ENCODE measurements at places on chromosomes 7 and 10.

DNA sequence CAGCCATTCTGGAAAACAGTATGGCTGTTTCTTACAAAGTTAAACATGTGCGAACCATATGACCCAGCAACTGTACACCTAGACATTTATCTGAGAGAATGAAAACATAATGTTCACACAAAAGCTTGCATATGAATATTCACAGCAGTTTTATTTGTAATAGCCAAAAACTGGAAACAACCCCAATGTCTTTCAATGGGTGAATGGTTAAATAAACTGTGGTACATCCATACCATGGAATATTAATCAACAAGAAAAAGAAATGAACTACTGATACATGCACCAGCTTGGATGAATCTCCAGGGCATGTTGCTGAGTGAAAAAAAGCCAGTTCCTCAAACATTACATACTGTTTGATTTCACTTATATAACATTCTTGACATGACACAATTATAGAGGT is 37.3 kb downstream of the LEP start:
- DNase-seq, result no peak

- no peak for DNase-seq
These were observed 280.1 kb downstream of the TNS3 start for GRCh38 chr7:47301657-47302295.

GRCh38 chr7:90836937-90837336 is 240.8 kb downstream of the CDK14 start:
- DNase-seq, result no peak

DNA sequence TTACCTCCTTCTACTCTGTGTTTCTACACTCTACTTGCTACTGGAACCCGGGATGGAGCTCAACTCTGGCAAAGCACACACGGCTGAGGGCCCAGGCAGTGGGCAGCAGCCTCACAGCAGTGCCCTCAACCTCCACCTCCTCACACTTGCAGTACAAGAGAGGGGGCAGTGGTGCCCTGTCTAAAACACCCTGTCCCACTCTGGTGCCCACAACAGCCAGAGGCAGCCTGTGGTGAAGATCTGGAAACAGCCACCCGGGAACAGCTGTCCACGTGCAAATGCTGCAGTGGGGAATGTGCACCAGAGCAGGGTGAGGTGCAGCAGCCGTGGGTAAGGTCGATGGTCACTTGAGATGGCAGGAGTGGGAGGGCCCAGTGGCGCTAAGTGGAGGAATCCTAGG is 13.7 kb downstream of the MAT1A start:
- no peak for DNase-seq

DNA sequence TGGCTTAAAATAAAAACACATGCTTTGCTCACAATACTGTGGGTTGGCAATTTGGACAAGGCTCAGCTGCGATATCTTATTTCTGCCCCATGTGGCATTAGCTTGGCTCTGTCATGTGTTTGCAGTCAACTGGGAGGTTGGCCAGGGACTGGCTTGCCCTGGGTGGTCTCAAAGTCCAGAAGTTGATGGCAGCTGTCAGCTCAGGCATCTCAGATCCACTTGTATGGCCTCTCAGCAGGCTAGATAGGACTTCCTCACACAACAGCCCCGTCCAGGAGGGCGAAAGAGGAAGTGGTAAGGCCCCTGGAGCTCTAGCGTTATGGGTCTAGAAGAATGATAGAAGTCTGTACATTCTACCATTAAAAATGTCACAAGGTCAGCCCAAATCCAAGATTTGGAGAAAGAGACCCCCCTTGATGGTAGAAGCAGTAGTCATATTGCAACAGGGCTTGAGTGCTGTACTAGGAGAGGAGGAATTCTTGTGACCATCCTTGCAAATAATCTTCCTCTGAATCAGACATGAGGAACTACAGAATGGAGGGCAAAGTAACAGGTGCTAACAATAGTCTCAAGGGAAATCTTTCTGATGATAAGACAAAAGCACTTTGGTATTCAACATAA is 166.2 kb downstream of the FAM107B start:
- DNase-seq, result peak; percentile 21

GRCh38 chr10:95391581-95392216 is 100.9 kb upstream of the PDLIM1 start:
- DNase-seq, result no peak

GRCh38 chr7:128951296-128951695 is 13.6 kb downstream of the IRF5 start:
- DNase-seq, result no peak

DNA sequence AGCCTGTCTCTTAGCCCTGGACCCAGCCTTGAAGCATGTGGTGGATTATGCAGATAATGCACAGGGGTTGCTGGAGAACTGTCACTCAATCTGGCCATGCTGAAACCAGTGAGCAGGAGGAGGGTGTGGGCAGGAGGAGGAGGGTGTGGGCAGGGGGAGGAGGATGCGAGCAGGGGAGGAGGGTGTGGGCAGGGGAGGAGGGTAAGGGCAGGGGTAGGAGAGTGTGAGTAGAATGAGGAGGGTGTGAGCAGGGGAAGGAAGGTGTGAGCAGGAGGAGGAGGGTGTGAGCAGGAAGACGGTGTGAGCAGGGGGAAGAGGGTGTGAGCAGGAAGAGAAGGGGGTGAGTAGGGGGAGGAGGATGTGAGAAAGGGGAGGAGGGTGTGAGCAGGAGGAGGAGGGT is 18.8 kb downstream of the CAMK2B start:
- DNase-seq, result no peak

DNA sequence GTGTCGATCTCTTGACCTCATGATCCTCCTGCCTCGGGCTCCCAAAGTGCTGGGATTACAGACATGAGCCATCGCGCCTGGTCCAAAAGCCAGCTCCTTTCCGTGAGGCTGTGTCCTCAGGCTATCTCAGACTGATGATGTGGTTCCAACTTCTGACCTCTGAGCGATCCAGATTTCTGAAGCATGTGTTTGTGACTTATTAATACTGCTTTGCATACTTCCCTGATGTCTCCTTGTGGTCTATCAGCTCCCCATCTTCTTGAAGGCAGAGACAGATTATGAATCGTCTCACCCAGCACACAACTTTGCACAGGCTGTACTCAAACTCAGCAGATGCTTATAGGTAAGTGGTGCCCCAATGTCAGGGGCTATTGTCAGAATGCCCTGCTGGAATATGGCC is 2.0 kb upstream of the PLPP4 start:
- DNase-seq, result no peak

DNA sequence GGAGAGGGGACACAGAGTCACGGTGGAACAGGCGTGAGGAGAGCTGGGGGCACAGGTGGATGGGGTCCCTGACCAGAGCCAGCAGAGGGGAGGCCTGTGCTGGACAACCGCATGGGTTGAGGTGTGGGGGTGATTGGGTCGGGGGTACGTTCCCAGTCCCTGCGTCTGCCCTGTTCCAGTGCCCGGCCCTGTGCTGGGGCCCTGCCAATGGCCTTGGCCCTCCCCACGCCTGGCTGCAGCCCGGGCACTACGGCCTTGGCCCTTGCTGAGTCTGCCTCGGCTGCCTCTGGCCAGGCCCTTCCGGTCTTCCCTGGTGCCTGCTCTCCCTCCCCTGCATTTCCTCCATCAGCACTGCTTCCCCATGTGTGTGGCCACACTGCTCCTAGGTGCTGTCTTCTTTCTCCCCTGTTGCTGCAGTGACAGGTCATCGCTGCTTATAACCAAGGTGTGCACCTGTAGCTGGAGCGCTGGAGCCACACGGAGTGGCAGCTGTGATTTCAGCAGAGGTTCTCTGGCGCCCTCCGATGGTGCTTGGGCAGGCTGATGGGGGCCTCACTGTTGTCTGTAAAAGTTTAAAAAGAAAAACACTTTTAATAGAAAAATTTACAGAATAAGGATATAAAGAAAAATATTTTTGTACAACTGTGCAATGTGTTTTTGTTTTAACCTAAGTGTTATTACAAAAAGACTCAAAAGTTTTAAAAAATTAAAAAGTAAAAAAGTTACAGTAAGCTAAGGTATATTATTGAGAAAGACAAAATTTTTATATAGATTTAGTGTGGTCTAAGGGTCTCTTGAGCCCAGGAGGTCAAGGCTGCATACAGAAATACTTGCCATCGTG is 45.2 kb upstream of the BHLHA15 start:
- peak; percentile 48 for DNase-seq

- no peak for DNase-seq
These were observed 319.8 kb downstream of the FRMD4A start for GRCh38 chr10:14010769-14011574.

GRCh38 chr7:157630301-157630853 is 293.6 kb downstream of the DNAJB6 start:
- no peak for DNase-seq

DNA sequence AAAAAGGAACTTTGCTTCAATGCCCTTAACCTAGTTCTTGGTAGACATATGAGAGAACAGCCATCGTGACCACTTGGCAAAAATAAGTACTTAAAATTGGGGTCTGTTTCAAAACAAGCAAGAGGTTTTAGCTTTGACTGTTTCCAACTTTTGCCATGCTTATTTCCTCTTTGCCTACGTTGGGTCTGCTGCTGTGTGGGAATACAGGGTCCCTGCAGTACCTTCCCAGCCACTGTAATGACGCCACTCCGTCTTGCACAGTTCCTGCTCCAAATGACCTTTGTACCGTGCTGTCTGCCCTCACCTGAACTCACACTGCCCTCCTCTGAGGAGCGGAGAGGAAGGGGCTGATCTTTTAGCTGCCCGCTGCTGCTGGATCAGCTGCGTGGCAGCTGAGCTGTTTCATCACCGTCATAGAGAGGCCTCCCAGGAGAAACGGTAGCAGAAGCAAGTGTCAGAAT is 133.1 kb downstream of the MAPK8 start:
- no peak for DNase-seq

DNA sequence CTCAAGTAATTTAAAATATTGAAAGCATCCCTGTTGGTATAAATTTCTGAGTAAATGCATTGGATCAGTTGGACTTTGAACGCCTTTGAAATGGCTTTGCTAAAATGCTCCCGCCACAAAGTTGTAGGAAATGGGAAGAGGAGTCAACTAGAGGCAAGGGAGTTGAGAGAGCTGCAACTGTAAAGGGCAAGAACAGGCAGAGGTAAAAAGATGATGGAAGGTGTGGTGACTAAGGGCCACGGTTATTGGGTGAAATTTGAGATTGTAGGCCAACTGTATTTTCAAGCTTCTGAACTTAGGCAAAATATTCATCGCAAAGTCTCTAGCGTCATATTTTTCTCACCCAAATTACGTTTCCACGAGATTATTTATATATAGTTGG is 595 bp upstream of the SUMF2 start:
- DNase-seq, result no peak

- no peak for DNase-seq
These were observed 2.5 kb upstream of the EMX2 start for GRCh38 chr10:117539903-117540639.

DNA sequence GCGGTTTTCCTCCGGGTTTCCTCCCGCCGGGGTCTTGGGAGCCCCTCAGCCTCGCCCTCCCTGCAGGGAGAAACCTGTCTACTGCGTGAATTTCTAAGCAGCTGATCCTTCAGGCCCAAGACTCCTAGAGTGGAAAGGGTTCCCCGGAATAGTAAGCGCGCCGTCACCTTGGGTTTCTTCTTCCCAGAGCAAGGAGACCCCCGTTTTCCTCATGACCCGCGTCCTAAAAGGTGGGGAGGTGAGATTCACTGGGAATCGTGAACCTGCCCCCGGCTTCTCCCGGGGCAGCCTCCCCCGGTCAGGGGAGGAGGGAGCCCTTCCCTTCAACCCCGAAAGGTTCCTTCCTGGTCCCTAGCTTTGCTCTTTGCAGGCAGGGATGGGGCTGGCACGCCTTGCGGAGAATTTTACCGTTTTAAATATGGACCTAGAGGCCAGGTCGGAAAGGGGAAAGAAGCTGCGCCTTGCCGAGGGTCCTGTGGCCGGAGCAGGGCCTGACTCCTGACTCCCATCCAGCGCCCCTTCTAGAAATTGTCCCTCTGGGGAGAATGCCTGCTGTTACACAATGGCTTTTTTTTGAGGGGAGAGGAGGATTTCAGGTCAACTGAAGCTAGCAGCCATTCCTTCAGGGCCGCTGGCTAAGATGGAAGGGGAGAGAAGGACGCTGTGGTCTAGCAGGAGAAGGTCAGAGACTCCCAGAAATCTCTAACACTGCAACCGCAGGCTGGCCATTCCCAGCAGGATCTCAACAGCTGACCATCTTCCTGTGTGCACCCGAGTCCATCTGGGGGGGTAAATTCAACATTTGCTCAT is 11.6 kb upstream of the MNX1 start:
- DNase-seq, result no peak

DNA sequence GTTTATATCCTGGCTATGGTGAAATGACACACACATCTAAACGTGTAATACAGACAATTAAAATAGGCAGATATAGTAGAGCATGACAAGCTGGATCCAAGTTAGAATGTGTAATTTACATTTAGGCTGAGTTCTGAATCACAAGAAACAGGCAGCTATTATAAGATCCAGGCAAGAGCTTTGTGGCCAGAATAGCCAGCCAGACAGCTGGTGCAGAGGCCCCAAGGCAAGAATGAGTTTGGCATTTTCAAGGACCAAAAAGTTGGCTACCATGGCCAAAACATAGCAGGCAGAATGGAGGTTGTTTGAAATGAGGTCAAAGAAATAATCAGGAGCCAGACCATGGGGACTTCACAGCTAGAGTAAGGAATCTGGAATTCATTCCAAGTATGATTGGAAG is 281.7 kb downstream of the MTERF1 start:
- no peak for DNase-seq

DNA sequence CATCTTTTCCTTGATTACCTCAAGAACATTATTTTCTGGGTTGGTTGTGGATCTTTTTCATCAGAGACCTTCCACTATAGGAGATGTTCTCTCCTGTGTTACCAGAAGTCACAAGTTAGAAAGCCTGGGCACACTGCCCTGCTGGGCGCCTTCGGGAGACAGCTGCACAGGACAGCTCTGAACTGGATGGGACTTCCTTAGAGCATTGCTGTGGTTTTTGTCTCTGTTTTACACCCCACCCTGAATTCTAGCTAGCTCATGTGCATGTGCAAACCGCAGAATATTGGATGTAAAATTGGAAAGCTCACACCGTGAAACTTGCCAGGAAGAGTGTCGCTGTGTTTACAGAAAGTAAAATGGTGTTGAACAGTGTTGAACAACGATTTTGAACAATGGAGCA is 54.4 kb upstream of the SEC61G start:
- no peak for DNase-seq

- DNase-seq, result no peak
These were observed 58.2 kb upstream of the CAMK2B start for GRCh38 chr7:44383566-44383965.

DNA sequence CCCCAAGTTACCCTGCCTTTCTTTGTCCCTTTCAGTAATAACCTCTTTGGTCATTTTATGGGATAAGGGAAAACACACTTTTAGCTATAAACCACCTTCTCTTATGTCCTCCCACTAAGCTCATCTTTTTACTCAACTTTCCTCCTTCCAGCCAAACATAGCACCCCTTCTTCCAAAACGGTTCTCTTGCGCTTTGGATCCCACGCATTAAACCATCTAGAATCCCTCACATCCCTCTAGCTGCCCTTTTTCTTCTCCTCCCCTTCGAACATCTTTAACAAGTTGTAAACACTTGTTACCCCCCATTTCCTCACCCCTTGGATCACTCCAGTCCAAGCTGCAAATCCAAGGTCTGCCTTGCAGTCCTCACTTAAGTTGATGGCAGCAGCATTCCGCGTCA is 13.4 kb downstream of the WAPL start:
- no peak for DNase-seq

- DNase-seq, result no peak
These were observed 259.9 kb downstream of the SKIDA1 start for GRCh38 chr10:21265622-21266021.
